ENCODE measurements at places on chromosomes 2 and 18.

GRCh38 chr2:217327953-217328621 lies 468.2 kb upstream of the TNP1 start:
- no peak for DNase-seq

DNA sequence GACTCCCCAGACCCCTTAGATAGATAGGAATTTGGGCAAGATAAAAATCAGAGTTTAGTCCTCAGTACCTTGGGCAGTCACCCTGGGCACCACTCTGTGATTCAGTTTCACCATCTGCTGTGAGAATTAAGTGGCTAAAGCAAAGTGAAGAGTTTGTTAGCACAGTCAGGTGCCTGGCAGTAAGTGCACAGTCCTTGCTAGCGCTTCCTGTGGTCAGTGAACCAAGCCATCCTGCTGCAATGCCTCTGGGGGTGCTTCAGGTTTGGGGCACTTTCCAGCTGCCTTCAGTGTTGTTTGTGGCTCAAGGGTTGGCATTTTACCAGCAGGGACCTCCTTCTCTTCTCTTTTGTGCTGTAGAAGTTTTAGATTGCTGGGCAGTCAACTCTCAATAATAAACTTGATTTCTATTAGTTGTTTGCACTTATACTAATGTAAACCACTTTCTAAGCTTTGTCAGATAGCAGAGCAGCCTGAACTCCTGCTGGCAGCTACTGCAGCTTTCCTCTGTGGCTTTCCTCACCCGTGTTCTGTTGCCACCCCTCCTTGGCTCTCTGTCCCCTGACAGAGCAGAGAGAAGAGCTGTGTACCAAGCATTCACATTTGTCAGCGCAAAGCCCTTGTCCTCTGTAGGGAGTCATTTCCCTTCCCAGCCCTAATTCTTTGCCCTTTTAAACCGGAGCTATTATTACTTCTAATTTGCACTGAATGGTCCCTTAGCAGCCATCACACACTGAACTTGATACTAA lies 48.4 kb upstream of the RMP24 start:
- DNase-seq = no peak

- no peak for DNase-seq
Observed at GRCh38 chr18:8673256-8674209, 31.8 kb upstream of the MTCL1 start.

DNA sequence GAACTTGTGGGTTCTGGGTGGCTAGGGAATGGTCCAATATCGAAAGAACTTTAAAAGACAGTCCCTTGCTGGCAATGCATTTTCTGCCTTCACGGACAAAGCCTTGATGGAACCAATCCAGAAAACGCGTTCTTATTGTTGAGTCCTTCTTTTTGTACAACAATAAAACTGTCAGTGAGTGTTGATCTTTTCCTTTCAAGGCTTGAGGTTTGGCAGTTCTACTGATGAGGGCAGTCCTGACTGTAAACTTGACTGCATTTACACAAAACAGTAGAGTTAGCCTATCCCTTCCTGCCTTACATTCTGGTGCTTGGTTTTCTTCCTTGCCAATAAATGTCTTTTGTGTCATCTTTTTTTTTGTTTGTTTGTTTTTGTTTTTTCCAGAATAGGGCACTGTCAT lies 2.5 kb upstream of the UGT1A7 start:
- no peak for DNase-seq

GRCh38 chr2:43513796-43514195 lies 82.0 kb downstream of the THADA start:
- DNase-seq = no peak

GRCh38 chr2:185676316-185676715 lies 62.3 kb upstream of the FSIP2 start:
- no peak for DNase-seq

DNA sequence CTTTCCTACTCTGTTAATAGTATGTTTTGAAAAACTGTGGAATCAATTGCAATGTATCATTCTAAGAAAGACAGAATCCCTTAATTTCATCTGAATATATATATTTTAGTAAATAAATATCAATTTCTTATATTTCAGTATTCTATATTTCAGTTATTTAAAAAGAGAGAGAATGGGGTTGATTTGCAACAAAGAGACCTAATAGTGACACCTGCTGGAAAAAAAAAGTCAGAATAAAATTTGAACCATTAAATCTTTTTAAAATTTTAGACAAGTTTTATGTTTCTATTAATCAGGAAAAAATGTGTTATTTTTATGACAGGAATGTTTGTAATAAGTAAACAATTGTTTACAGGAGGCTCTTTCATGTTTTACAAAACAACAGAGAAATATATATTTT lies 20.7 kb upstream of the CCNT2 start:
- DNase-seq = peak; percentile 7

- no peak for DNase-seq
Observed at GRCh38 chr2:219985017-219985416, 357.6 kb downstream of the SLC4A3 start.

DNA sequence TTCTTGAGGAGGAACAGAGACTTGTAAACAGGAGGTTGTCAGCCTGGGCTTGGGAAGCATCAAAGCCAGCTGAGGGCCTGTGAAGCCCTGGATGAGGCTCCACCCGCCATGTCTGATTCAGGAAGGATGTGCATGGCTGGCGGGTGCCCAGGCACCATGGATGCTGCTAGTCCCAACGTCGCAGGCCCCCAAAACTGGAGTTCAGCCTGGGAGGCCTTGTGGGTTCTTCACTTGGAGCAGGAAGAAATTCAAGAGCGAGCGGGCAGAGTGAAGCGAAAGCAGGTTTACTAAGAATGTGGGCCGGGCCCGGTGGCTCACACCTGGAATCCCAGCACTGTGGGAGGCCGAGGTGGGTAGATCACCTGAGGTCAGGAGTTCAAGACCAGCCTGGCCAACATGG lies 12.1 kb upstream of the PXDN start:
- no peak for DNase-seq

- no peak for DNase-seq
Observed at GRCh38 chr2:100674666-100675065, 111.9 kb downstream of the PDCL3 start.

GRCh38 chr2:140246058-140246457 lies 1465.9 kb upstream of the NXPH2 start:
- DNase-seq = no peak

DNA sequence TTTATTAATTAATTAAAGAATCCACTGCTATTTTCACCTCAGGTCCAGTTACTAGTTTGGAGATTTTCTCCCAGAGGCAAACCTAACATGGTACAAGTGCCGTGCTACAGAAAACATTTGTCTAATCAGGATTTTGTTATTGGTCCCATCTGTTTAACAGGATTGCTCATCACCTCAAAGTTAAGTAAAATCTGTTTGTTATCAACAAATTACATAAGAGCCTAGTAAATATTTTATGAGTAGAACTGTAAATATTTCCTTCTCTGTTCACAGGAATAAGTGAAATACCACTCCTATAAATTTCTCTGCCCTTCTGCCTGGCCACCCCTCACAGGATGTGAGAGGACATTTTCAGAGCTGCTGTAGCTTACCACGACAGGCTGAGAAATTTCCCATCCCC lies 200.2 kb downstream of the RAD51AP2 start:
- DNase-seq = no peak

- DNase-seq = no peak
Observed at GRCh38 chr2:95278051-95278471, 3.8 kb downstream of the PROM2 start.

- DNase-seq = no peak
Observed at GRCh38 chr2:236555481-236555880, 14.1 kb upstream of the ACKR3 start.

DNA sequence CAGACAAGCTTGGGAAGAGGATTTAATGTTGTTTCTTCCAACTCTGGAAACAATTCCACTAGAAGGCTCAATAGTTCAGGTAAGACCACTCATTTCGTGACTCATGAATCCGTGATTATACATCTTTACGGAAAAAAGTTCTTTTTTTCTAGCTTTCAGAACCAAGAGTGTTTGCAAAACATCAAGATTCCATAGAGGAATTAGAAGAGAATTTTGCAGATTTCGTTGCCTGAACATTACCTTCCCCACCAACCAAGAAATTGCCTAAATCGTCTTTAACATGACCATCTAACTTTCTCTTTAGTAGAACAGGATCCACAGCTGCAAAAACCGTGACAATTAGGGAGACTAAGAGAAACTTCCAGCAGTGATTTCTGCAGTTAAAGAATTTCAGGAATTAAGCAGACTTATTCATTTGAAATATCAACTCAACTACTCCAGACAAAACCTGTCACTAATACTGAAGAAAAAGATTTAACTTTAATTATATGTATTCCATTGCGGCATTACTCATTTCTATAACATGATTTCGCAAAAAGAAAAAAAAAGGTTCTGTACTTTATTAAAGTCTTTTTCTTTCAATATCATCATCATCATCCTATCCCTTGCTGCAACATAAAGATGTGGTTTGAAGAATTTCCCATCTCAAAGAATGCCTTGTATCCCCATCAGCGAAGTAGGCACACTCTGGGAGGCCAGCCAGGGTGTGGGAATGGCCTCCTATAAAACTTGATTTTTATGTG lies 1.9 kb upstream of the NAB1 start:
- DNase-seq = no peak

DNA sequence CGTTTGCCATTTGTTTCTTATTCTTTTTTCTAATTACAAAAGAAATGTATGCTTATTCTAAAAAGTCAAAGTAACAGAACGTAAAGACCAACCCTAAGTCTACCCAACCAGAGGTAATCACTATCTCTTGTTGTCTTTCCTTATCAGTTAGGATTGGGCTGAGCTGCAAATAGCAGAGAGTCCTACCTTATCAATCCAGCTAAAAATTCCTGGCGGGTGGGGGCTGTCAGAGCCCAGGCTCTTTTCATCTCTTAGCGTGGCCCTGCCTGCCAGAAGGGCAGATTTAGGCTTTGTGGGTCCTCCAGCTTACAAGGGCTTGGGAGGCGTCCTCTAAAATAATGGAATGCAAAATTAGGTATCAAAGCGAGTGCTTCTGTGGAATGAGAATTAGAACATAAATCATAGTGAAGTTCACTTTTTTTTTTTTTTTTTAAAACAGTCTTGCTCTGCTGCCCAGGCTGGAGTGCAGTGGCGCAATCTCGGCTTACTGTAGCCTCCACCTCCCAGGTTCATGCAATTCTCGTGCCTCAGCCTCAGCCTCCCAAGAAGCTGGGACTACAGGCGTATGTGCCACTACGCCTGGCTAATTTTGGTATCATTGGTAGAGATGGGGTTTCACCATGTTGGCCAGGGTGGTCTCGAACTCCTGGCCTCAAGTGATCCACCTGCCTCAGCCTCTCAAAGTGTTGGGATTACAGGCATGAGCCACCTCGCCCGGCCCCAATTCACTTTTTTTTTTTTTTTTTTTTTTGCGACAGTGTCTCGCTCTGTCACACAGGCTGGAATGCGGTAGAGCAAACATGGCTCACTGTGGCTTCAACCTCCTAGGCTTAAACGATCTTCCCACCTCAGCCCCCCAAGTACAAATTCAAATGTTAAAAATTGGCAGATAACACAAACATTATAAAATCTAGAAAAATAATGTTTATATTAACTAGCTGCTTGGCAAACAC lies 57.4 kb upstream of the B3GNT7 start:
- no peak for DNase-seq

GRCh38 chr18:12278741-12279682 lies 24.9 kb downstream of the CIDEA start:
- no peak for DNase-seq

- no peak for DNase-seq
Observed at GRCh38 chr2:237242091-237242536, 156.4 kb downstream of the COPS8 start.

DNA sequence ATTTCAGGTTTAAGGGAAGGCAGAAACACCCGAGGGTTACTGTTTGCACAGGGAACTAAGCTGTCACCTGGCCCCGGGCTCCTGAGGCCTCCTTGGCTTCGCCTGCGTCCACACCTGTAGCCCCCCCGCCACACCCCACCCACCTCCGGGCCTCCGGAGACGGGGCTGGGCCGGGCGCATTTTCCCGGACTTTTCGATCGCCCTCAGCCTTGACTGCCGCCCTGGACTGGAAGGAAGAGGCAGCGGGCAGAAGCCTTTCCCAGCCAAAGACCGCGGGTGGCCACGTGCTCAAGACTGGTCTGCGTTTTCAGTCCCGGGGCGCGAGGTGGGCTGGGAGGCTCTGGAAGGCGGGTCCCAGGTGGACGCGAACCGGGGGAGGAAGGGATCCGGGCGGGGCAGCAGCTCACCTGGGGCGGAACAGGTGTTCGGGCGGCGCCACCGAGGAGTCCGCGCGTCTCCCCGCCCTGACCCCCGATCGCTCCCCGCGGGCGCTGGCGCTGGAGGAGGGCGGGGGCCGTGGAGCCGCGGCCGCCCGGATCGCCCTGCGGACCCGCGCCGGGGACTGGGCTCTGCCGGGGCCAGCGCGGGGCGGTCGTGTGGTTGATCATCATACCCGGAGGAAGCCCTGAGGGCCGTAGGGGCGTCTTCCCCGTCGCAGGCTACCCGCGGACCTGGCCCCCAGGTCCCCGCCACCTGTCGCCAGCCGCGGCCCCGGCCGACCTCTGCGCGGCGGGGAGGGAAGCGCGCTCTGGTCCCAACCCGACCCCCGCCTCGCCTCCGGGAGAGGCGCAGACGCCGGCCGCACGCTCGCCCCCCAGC lies 3.2 kb downstream of the ID2 start:
- DNase-seq = peak; percentile 64

- DNase-seq = no peak
Observed at GRCh38 chr18:27202741-27203140, 17.6 kb upstream of the CHST9 start.

GRCh38 chr2:122939796-122940195 lies 1085.3 kb upstream of the CNTNAP5 start:
- DNase-seq = no peak

GRCh38 chr2:172204309-172204708 lies 101.6 kb upstream of the DLX2 start:
- DNase-seq = no peak

- DNase-seq = no peak
Observed at GRCh38 chr2:66561645-66562303, 126.8 kb downstream of the MEIS1 start.

DNA sequence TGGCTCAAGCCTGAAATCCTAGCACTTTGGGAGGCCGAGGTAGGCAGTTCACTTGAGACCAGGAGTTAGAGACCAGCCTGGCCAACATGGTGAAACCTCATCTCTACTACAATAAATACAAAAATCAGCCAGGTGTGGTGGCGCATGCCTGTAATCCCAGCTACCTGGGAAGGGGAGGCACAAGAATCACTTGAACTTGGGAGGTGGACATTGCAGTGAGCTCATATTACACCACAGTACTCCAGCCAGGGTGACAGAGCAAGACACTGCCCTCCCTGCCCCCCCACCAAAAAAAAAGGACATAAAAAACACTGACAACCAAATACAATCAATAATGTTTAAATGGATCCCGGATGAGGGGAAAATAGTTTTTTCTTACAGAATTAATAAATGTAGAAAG lies 7.8 kb downstream of the TIA1 start:
- DNase-seq = no peak

DNA sequence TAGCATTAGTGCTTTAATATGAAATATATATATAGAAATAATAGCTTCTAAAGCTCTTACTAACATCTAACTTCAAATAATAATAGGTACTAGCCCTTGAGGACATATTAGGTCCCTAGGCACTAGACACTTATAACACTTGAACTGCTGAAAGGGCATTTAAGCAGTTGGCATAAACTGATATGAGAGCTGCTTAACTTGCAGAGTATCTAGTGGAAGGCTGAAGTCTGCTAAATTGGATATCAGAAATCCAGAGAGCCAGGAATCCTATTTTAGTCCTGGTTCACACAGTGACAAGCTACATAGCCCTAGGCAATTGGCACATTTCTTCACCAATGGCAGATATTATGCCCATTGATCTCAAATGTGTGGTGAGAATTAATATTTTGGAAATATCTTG lies 326.9 kb upstream of the UBE2E3 start:
- peak; percentile 78 for DNase-seq

All from NCI-H82 (cell line).